H7 (cell line): ENCODE measurements at places on chromosomes 6 and 20.

DNA sequence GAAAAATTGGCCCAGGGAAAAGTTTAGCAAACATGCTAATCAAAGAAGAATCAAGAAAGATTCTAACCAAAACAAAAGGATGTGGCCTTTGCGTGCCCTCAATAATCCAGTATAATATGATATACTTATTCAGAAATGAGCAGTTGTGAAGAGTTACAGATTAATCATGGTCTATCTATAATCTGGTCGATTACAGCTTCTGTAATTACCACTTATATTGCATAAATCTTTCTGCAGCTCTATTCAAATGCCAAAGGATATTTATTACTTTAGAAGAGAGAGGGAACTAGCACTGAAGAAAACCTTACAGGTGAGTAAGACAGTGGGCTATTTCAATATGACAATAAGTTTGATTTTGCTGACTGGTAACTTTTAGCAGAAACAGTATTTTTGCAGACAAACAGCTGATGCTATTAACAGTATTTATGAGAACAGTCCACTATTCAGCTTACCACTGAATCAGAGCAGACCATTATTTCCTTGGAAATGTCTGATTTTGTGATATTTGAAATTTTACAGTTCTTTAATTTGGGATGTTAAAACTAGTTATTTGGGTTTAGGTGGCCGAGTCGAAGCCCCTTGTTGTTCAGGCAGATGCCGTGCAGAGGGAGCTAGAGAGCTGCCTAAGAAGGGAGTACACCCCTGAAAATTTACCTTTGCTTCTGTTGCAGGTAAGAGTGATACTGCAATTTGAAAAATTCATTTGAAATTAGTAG, 92.2 kb downstream of the CEP57L1 start:
- peak; percentile 44 for DNase-seq

DNA sequence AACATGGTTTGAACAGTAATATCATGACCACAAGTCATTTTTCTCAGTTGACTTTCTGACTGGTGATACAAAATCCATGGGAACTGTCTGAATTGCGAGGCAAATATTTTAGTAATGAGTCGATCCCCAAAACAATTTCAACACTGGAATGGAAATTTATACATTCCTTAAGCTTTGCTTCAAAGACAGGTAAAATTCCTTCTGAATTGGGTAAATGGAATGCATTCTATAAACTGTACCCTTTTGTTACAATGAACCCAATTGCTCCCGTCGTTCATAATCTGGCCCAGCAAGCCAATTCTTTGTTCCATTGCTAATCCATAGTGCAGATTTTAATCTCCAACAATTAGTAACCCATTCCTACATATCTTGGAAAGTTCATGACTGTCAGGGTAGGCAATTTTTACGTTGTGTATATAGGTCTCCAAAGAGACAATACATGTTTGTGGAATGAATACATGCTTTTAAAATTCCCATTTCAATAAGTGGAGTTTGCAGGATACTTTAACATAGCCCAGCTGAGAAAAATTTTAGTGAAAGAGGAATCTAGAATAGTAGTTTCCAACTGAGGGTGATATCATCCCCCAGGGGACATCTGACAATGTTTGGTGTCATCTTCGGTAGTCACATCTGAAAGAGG, 32.7 kb downstream of the CYP24A1 start:
- DNase-seq, result no peak

- DNase-seq, result no peak
Measured at GRCh38 chr6:169905041-169905807, 153.8 kb downstream of the ERMARD start.

DNA sequence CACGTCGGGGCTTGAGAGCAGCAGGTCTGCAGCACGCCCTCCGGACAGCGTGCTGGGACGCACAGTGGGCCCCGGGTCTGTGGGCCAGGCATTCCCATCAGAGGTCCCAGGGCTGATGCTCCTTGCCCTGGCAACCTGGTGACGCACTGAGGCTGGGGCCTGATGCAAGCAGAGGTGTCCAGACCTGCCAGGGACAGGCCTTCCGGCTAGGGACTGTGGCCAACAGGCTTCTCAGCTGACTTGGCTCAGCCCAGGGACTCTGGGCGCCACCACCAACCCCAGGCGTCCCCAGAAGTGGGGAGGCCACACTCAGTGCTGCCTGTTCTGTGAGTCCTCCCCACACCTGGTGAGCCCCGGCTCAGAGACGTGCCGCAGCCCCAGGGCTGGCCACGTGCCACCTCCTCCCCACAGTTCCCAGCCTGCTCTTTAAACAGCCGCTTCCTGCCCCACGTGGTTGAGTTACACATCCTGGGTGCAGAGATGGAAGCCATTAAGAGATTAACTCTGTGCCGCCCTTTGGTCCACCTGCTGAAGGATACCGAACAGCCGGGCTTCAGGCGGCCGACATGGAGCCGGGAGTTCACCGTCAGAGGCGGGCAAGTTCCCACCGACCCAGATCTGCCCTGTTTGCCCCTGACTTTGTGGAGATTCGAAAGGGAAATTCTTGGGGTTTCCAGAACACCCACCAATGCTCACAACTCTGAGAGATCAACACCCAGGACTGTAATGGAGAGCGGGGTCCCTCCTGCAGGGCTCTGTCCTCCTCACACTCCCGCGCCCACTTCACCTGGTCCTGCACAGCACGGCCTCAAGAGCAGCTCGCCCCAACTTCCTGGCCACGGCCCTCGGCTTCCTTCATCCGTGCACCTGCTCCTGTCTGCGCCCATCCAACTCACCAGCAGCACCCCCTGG, 37.6 kb upstream of the ZBP1 start:
- DNase-seq, result peak; percentile 47

GRCh38 chr6:120348926-120349325, 985.4 kb downstream of the TBC1D32 start:
- DNase-seq, result no peak

DNA sequence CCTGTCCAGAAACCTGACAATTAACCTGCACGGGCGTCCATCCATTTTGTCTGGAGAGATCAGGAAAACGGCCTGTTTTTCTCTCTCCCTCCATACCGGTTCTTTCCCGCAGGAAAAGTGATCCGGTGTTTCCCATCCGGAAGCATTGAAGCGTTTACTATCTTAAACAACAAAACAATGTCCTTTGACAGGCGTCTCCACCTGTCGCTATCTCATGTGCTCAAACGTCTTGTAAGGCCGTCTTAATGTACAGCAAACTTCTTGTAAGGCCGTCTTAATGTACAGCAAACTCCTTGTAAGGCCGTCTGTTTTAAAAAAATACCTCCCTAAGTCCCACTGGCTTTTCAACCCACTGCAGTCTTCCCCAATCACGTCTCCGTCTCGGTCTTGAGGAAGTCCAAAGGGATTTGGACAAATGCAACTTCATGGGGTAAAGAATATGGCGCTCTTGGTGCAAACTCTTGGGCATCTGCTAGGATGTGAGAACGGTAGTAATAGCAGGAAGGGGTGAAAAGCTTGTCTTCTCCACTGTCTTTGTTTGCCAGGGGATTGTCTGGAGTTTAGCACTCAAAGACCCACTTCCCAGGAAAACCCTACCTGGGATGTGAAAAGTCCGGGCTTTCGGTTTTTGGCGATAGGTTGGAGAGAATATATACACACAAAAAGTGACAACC, 29.9 kb upstream of the TRIM27 start:
- DNase-seq, result peak; percentile 49

- no peak for DNase-seq
Measured at GRCh38 chr20:47146686-47147085, 209.8 kb downstream of the ZMYND8 start.

DNA sequence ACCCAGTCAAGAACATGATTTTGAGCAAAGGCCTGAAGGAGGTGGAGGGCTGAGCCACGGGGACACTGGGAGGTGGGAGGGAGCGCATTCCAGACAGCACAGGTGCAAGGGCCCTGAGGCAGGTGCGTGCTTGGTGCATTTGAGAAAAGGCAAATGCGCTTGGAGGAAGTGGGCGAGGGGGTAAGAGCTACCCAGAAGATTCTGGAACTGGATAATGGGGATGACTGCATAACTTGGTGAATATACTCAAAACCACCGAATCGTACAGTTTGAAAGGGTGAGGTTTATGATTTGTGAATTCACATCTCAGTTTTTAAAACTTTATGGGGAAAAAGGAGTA, 9.8 kb downstream of the PREX1 start:
- DNase-seq, result no peak

DNA sequence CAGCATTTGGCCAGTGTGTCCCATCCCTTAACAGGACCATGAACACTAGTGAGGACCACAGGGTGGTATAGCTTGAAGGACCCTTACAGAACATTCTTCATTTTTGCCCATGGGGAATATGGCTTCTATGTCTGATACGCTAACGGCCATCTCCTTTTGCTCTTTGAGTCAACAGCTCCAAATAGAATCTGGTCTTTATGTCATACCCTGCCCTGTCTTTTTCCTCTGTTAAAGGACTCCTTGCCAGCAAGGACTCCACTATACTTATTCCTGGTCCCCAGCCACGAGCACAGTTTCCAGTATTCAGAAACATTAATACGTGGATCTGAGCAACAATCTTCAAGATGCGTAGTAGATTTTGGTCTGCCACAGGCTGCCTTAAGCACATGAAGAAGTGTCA, 22.5 kb downstream of the SERPINB1 start:
- DNase-seq, result no peak

- DNase-seq, result no peak
Measured at GRCh38 chr6:36376742-36377141, 10.7 kb downstream of the ETV7 start.

- no peak for DNase-seq
Measured at GRCh38 chr6:104064876-104065275, 794.8 kb downstream of the HACE1 start.

- DNase-seq, result no peak
Measured at GRCh38 chr20:10780901-10781300, 107.1 kb upstream of the JAG1 start.

DNA sequence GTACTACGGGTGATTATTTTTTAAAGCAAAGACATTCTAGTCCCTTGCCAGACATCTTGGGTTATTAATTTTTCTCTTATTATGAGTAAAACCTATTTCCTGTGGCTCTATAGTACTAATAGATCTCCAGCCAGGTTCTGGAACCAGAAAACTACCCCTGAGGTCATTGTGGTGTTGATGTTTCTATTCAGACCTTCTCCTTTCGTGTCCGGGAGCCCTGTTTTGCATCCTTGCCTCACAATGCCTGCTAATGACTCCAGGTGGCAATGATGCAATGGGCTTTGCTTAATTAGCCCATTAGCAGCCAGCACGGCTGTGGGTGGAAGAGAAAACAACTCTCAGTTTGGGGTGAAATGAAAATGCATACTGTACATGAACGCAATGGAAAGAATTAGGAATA, 62.9 kb upstream of the ARG1 start:
- peak; percentile 25 for DNase-seq

GRCh38 chr6:2230659-2231277, 14.6 kb downstream of the GMDS start:
- no peak for DNase-seq

GRCh38 chr6:127547904-127548649, 28.9 kb upstream of the C6orf58 start:
- DNase-seq, result no peak

DNA sequence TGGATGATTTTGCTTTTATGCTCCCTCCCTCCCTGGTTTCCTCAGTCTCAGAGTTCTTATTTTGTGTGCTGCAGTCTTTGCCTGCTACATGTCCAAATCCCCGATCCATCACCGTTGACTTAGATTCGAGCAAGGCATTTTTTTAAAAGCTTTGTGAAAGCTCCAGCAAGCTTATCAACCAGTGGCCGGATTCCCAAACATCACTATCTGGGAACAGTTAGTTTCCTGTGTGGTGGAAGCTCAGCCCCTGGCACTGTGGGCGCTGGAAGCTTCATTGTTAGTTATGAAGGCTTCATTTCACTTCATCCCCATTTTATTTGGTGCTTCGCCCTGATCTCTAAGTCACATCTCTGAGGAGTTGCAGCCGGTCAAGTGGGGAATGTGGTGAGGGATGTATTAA, 44.7 kb downstream of the DEK start:
- DNase-seq, result no peak

DNA sequence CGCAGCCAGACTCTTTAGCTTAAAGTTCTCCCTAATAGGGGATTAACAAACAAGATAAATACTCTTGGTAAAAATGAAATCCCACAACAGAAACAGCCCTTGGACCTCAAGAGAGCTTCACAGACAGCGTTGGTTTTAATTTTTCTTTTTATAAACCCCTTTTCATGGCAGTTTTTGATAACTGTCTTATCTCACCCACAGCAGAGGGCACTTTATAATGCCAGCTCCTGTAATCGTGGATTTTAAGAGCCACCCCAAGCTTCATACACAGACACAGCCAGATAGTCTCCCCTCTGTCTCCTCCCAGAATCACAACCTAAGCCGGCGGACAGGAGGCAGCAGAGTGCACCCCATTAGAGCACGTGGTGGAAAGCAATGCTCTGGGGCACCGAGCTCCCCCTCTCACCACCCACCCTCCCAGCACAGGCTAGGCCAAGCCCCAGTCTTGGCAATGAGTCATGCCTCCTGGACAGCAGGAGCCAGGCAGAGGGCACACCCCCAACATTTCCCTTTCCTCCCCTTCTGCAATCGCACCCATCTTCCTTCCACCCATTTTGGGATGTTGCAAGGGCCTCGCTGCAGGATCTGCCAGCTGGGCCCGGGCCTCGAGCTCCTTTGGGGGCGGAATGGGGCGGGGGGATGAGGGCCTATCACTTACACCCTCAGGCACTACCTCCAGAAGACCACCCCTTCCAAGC, 2.4 kb downstream of the JAG1 start:
- peak; percentile 84 for DNase-seq

GRCh38 chr6:130288065-130288464, 65.3 kb upstream of the SAMD3 start:
- no peak for DNase-seq

DNA sequence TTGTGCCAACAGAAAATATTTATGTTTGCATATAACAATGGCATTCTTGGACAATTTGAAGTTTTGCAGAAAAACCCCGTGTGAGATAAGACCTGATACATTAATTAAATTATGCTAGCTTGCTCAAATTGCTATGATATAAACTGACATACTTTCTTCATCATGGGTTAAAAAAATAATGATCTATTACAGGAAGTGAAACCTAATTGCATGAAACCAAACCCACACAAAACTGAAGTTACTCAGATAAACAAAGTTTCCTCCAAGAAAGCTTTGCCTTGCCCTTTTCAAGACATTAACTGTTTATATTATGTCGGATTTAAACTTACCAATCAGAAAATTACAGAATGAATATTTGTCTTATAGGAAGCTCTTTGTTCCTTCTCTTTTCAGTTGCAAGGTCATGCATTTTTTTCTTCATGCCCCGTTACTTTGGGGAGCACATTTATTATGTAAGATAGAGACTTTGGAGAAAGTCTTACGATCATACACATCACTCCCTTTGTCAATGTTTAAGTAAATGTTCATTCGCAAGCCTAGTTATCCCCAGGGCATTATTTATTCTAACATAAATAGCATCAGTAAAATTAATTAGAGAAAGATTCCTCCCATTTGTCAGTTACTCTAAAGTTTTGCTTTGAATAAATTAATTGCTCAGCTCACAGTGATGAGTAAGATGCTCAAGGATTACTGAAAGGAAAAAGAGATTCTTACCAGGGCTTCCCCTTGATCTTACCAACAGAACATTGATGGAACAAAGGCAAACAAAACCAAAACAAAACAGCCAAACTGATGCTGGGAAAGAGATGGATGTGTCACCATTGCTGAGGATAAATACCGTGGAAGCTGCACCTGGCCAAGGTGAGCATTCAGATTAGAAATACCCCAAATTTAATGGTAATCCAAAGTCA, 14.8 kb upstream of the TMEM244 start:
- DNase-seq, result no peak
